Stimulated activated CD8-positive, alpha-beta memory T cell treated with anti-CD3 and anti-CD28 coated beads, Interleukin-4, amount 100 ng/mL, for 4 hours (primary cell): ENCODE measurements at places on chromosomes 3 and 15.

GRCh38 chr3:134477002-134477401 is 8.8 kb downstream of the ANAPC13 start:
- DNase-seq: no peak

DNA sequence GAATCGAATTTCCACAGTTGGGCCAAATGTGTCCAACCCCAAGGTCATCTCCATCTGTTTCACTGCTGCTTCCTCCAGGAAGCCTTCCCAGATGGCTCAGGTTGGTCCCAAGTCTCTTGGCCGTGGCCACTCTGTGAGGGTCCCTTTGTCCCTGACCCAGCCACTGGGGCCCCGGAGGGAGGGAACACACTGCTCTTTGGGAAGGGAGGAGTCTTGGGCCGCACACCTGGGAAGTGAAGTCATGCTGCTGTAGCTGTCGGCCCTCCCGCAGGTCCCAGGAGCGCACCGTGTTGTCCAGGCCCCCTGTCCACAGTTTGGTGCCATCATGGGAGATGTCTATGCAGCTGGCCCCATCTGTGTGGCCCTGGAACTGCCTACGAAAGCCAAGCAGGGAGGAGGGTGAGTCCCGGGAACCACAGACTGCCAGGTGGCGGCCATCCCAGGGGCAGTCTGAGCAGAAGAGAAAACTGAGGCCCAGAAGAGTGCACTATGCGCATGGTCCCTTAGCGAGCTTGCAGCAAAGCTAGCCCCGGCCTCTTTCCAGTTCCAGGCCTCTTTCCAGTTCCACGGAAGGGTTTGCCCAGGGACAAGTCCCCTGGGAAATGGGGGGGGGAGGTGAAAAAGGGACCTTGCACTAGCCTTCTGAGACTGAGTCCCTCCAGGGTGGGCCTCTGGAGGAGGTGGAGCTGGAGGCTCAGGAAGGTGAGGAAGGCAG is 44.6 kb downstream of the TLE3 start:
- no peak for DNase-seq

- DNase-seq: no peak
Measured at GRCh38 chr15:79093352-79093935, 2.9 kb upstream of the RASGRF1 start.

- no peak for DNase-seq
Measured at GRCh38 chr3:119322021-119322834, 28.0 kb downstream of the ARHGAP31 start.

GRCh38 chr15:99909592-99910295 is 176.5 kb upstream of the LYSMD4 start:
- DNase-seq: no peak

GRCh38 chr3:40398346-40398745 is 11.4 kb downstream of the ENTPD3 start:
- DNase-seq: no peak

DNA sequence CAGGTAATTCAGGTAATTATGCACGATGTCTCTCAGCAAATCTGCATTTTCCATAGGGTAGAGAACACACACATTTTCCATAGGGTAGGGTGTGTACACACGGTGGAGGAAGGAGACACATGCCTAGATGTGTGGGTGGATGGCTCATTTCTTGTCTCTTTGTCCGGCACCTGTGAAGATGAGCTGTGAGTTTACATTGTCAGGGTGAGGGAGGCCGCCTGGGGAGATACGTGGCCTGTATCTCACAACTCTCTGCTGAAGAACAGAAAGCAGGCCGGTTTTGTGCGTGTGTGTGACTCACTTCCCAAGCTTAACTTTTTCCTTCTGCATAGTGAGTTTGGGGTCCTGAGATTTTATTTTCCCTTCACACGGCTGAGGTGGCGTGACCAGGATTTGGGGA is 60.3 kb downstream of the SLC6A6 start:
- DNase-seq: no peak

GRCh38 chr3:171328419-171329082 is 131.7 kb downstream of the TNIK start:
- no peak for DNase-seq

- no peak for DNase-seq
Measured at GRCh38 chr3:114011059-114011797, 45.1 kb downstream of the CCDC191 start.

GRCh38 chr3:53485675-53486403 is 8.6 kb upstream of the CACNA1D start:
- DNase-seq: no peak

DNA sequence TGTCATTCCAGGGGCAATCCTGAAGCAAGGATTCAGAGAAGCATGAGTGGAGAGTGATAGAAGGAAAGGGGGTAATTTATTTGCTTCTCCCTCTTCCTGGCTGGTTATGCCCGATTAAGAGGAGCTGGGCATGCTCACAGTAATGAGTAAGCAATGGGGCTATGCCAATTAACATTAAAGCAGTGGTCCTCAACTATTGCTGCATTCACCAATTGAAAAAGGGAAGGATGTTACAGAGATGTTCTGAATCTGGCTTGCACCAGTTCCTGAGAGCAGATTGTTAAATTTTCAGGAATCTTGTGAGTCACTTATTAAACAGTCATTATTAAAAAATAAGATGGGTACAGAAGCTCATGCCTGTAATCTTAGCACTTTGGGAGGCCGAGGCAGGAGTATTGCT is 85.9 kb upstream of the ZBTB20 start:
- DNase-seq: no peak

- no peak for DNase-seq
Measured at GRCh38 chr15:88312941-88313579, 56.5 kb upstream of the NTRK3 start.

- no peak for DNase-seq
Measured at GRCh38 chr15:55823699-55824340, 80.9 kb upstream of the PRTG start.

- no peak for DNase-seq
Measured at GRCh38 chr3:129827765-129828164, 65.7 kb downstream of the TMCC1 start.

GRCh38 chr3:128585189-128585588 is 65.4 kb downstream of the RPN1 start:
- DNase-seq: no peak

GRCh38 chr3:192869131-192870031 is 48.3 kb downstream of the MB21D2 start:
- no peak for DNase-seq

- no peak for DNase-seq
Measured at GRCh38 chr3:25849091-25849490, 59.2 kb downstream of the OXSM start.

GRCh38 chr15:92611150-92611549 is 44.4 kb downstream of the FAM174B start:
- no peak for DNase-seq

DNA sequence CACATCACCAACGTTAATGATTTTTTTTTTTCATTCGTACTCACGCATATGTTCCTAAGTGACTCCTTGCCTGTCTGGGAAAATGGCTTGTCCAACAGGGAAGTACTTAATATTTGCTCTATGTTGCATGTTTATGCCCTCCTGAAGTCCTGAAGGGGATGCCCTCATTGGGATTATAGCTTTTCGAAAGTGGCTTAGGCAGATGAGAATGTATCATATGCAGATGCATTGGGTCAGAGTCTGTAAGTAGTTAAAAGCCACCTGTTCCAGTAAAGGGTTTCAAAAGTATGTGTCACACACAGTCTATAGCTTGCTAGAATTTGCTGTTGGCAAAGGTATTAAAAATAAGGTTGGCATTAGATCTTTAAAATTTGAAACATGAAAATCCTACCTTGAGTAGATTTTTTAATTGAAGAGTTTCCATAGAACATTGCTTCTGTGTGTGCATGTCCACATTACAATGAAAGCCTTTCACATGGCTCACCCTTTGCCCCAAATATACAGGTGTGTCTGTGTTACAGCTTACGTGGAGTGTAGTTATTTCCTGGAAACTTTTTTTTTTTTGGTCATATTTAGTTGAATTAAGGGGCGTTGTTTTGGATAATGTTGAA is 2.1 kb downstream of the ABHD17C start:
- no peak for DNase-seq

DNA sequence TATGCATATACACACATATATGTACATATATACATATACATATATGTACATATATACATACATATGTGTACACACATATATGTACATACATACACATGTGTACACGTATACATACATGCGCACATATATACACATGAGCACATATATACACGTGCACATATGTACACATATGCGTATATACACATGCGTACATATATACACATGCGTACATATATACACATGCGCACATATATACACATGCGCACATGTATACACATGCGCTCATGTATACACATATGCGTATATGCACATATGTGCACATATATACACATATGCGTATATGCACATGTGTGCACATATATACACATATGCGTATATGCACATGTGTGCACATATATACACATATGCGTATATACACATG is 353.0 kb downstream of the EDEM1 start:
- no peak for DNase-seq

- DNase-seq: no peak
Measured at GRCh38 chr3:175476489-175476888, 617.4 kb downstream of the NAALADL2 start.

DNA sequence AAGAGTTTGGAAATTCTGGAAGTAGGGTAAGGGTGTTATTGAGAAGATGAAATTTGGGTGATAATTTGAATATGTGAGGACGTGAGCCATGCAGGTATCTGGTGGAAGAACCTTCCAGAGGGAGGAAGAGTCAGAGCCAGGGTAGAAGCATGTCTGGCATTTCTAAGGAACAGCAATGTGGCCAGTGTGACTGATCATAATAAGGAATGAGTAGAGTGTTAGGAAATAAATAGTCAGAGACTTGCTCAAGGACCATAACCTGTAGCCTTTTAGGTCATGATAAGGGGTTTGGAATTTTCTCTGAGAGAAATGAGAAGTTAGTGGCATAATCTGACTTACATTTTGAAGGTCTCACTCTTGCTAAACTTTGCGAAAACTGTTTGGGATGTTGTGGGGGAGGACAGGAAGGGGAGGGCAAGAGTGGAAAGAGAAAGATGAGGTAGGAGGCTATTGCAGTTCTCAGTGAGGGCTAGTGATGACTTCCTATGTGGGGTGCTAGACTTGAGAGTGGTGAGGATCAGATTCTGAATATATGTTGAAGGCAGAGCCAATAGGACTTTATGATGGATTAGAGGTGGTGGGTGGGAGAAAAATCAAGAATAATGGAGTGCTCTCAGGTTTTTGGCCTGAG is 568.3 kb downstream of the AGBL1 start:
- no peak for DNase-seq

DNA sequence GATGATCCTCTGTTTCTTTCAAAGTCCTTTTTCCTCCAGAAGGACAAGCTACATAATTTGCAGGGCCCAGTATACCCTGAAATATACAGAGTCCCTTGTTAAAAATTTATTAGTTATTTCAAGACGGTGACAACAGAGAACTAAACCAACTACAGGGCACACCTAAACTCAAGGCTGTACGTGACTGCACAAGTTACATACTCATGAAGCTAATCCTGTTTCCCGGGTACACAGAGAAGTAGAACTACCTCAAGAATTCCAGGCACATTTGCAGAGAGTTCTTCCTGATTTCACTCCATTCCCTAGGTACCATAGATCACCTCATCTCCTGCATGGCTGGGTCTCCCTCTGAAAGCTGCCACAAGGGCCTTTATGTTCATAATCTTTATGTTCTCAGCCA is 279.4 kb upstream of the ARL6 start:
- no peak for DNase-seq

DNA sequence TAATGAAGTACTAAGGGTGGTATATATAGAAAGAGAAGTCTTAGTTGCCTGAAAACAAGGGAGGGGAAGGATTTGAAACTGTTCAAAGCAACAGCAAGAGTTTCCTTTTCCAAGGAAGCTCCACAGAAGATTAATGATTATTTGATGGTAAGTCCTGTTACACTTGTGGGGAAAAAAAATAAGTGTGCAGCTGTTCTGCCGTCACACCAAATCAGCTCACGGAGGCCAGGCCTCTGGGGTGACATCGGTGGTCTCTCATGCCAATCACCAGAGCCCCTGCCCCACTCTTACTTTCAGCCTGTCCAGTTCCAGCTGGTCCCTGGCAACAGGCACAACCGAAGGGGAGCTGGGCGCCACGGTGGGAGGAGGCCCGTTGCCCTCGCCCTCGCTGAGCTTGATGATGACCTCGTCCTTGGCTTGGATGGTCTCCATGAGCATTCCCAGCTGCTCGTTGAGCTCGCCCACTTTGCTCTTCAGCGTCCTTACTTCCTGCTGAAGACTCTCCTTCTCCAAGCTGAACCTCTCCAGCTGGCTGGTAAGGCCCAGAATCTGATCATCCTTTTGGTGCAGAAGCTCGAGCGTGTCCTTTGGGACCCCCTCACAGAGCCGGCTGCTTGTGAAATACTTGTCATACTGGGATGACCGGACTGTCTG is 53.5 kb downstream of the TBC1D2B start:
- DNase-seq: no peak

GRCh38 chr3:71225002-71225684 is 358.4 kb downstream of the FOXP1 start:
- no peak for DNase-seq

- no peak for DNase-seq
Measured at GRCh38 chr3:190339130-190339529, 16.9 kb upstream of the CLDN1 start.

DNA sequence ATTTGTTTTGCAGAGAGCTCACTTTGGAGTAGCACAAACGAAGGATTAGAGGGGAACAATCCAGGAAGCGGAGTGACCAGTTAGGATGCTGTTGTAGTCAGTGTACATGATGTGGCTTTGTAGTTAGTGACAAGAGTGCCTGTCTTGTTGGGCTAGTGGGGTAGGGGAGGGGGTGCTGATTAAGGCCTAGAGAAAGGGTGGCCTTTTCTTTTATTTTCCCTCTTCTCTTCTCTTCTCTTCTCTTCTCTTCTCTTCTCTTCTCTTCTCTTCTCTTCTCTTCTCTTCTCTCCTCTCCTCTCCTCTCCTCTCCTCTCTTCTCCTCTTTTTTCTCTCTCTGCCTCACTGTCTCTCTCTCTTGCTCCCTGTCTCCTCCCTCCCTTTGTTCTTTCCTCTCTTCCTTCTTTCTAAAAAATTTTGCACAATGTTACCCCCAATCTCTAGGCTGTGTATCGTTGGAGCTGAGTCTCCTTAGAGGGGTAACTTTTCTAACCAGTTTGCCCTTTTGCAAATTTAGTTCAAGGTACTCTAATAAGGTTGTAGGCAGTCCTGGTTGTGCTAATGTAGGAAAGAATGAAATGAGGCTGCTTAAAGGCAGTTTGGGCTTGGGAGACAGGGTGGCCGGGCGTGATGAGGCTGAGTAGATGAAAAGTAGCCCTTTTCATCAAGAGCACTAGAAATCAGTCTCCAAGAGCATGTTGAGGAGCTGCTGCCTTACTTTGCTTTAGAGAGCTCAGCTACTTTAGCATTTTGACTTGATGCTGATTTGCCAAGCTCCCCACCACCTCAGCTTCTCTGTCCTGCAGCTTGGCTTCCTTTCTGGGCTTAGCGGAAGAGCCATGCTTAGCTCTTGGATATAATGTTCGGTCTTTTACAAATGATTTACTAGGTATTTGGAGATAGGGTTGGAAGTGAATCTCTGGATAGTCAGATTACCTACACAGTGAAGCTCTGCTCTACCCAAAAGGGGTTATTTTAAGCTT is 58.6 kb downstream of the SV2B start:
- no peak for DNase-seq

DNA sequence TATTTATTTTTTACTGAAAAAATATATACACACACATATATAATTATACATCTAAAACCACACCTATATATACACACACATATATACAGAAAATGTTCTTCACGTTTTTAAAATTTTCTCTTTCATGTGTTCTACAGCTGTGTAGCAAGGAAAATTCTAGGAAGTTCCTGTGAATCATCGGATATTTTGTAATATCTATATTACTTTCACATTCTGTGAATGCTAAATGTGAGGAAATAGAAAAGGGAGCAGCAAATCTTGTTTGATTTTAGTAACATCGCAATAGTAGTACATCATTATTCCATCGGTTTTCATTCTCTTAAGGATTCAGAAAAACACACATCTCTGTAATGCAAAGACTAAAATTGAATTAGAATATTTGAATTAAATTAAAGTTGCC is 836.8 kb upstream of the NECTIN3 start:
- DNase-seq: no peak
